AG10803 (cell line): ENCODE measurements at places on chromosomes 16 and 17.
A peak's percentile ranks its signal among the peaks of the same experiment; 100 is the strongest.

DNA sequence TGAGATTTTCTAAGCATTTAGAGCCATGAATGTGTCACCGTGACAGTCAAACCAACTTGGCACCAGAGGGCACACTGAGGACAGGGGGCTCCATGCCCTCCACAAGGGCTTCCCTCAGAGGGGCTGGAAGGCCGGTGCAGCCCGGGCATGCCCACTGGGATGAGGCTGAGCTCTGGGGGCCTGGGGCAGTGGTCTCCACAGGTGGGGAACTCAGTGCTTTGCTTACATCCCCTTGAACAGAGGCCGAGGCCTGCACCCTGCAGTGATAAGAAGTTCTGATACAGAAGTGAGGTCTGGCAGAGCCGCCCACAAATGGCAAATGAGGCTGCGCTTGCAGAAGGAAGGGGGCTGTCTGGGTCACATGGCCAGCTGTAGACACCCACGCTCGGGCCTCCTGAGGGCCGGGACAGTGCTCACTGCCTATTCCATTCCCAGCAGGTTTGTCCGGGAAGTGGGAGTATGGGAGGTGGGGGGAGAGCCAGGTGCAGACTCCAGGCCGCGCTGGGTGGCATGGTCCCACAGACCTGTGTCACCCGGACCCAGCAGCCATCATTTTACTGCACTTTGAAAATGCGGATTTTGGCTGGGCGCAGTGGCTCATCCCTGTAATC is 116.8 kb upstream of the CREBBP start:
- DNase-seq: no peak

GRCh38 chr16:53043428-53043831 is 9.3 kb downstream of the CHD9NB start:
- no peak for DNase-seq

DNA sequence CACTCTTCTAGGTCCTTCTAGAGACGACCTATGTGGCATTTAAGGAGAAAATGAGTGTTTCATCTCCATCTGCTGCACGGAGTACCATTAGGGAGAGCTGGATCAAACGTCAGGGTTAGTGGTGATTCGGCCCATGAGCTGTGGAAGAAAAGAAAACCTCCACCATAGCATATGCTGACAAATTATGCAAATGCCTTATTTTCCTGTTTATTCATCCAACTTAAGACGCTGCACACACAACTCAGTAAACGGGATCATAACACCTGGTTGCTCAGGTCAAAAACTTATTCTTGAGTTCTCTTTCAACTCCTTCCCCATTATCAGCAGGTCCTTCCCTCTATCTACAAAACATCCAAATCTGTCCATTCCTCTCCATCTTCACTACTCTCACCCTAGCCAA is 1.3 kb upstream of the MOSMO start:
- no peak for DNase-seq

DNA sequence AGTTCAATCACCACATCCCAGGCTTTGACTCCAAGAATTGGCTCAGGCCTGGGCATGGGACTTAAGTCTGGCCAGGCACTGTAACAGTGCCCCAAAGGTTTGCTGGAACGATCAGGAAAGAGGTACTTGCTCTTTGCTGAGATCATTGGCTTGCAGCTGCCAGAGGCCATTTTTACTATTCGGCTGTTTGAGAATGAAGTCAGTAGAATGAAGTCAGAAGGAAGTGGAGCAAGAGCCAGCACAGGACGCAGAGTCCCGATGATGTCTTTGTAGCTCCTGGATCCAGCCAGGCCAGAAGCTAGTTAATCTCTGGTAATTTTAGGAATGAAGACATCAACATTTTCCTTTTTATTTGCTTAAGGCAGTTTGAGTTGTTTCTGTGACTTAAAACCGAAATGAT is 195.5 kb downstream of the RAB11FIP4 start:
- DNase-seq: peak; percentile 70
